ENCODE measurements at places on chromosomes 7 and 10.

DNA sequence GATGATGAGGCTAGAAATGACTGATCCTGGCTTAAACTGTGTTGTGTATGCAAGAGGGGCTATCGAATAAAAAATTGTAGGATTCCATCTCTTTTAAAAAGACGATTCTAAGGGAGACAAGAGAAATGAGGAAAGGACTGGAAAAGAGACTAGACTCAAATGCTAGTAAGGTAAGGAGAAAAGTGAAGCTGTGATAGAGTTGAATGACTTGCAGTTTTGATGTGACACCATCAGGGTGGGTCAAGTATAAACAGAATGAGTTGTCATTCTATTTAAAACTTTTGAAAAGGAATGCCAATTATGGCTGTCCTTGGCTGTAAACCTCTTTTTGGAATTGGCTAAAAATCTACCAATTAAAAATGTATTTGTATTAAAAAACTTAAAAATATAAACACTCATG is 184.5 kb upstream of the PHF14 start:
- no peak for DNase-seq

GRCh38 chr7:151133986-151134742 is 33.3 kb downstream of the GBX1 start:
- no peak for DNase-seq

DNA sequence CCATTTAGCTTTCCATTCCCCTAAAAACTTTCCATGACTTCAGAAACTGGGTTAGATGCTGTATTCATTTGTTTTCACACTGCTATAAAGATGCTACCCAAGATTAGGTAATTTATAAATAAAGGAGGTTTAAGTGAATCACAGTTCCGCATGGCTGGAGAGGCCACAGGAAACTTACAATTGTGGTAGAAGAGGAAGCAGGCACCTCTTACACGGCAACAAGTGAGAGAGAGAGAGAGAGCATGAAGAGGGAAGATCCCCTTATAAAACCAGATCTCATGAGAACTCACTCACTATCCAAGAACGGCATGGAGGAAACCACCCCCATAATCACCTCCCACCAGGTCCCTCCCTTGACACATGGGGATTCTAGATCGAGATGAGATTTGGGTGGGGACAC is 336.8 kb downstream of the TFEC start:
- DNase-seq: no peak

GRCh38 chr10:118153287-118153686 is 106.5 kb upstream of the RAB11FIP2 start:
- DNase-seq: no peak

- no peak for DNase-seq
Measured at GRCh38 chr10:124557648-124558338, 96.2 kb downstream of the LHPP start.
